AG10803 (cell line): ENCODE measurements at places on chromosomes 5 and 9.

- no peak for DNase-seq
Measured at GRCh38 chr5:36755342-36755741, 121.2 kb upstream of the NIPBL start.

- no peak for DNase-seq
Measured at GRCh38 chr9:31700252-31701045, 684.0 kb upstream of the ACO1 start.

GRCh38 chr5:126899476-126899875 is 122.5 kb downstream of the LMNB1 start:
- no peak for DNase-seq

DNA sequence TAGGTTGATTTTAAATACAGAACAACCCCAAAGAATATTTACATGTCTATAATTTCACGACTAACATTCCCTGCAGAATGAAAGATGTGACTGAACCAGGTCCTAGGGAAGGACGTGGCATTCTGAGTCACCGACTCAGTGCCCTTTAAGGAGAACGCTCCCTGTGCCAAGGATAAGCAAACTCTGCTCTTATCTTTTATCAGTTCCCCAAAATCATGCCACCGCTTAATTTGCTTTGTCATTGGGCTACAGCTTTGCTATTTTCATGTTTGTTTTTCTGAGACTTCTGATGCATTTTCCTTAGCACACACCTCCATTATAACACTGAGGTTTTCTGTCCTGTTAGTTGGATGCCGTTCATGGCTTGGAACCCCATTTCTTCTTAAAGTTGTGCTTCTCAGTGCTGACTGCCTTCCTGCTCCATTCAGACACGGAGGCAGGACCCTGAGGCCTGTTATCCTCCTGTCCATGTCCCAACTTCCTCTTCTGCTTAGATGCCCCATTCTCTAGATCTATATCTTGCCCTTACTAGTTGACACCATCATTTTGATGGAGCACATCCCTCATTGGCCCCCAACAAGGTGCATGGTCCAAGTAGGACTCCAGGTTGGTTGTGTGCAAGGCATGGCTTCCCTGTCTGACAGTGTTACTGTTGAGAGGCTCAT is 11.2 kb upstream of the SEMA4D start:
- DNase-seq: no peak
